ENCODE measurements at places on chromosomes 2 and 18.

DNA sequence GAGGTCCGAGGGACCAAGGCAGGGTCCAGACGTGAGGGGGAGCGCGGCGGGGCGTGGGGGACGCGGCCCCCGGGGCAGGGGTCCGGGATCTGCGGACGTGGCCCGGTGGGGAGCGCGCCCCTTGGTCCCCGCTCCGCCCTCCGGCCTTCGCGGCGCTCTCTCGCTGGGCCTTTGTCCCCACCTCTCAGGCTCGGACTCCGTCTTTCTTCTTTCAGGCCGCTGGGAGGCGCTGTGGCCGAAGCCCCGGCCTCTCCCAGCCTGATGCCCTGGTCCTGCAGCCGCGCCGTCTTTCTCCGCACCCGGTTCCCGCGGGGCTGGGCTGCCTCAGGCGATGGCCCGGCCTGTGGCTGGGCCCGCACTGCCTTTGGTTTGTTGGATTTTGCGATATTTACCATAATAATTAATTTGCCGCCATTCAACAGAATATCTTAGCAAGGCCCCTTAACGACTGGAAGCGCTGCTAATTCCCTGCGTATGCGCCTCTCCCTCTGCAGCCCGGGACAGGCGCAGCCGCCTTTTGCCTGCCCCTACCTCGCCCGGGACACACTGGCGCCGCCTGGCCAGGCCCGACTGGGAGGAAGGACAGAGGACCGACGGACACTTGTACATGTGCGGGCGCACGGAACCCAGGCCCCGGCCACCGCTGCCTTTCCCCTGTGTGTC lies 10.8 kb downstream of the SIX3 start:
- no peak for DNase-seq

- no peak for DNase-seq
Observed at GRCh38 chr18:11251891-11252270, 102.5 kb upstream of the PIEZO2 start.

- no peak for DNase-seq
Observed at GRCh38 chr18:8375249-8375648, 234.0 kb upstream of the RAB12 start.

DNA sequence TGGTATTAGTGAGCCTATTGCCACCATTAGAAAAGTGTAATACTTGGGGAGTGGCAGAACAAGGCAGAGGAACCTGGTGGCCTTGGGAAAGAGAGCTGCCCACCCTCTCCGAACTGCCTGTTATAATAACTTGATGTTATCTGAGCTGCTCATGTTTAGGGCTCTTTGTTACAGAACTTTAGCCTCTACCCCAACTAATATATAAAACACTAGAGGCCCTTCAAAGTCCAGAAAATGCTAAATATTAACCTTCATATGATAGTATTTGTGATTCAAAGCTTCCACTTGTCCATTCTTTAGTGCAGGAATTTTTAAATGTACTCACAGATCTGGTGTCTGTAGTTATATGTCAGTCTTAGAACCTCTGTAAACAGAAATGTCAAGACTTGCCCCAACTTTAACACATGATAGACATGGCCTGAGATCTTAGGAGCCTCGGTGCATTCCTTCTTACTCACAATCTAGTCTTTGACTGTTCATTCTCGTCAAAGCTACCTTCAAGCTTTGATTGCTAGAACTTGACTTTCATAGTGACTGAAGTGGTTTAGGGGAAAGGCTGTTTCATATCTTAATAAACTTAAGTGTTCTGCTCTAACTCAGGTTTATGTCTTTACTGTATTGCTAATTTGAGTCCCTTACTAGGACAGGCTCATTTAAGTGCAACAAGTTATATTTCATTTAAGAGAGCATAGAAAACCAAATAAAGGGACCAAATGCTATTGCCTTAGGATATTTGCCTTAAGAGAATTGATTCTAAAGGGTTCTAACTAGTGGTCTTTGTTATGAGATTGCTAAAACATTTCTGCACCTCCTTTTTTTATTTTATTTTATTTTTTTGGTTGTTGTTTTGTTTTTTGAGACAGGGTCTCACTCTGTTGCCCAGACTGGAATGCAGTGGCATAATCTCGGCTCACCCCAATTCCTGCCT lies 41.6 kb downstream of the DDX1 start:
- DNase-seq: no peak

GRCh38 chr18:40555914-40556313 lies 1399.1 kb upstream of the PIK3C3 start:
- DNase-seq: no peak

DNA sequence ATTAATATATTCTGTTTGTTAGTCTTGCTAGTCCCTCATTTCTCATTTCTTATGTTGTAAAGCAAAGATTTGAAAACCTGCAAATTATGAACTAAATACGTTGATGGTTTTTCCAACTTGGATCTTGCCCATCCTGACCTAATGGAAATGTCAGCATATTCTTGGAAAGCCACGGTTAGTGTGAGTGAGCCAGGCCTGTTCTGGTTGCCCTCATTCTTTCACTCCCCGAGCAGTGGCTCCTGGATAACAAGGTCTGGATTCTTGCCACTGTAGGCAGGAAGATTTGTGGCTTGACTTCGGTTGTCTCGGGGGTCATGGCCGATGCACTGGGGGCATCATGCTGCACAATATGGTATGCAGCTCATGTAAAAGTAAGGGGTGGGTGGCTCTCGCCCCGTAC lies 359.1 kb downstream of the MEIS1 start:
- DNase-seq: no peak

- no peak for DNase-seq
Observed at GRCh38 chr2:142725386-142725785, 152.1 kb upstream of the KYNU start.

DNA sequence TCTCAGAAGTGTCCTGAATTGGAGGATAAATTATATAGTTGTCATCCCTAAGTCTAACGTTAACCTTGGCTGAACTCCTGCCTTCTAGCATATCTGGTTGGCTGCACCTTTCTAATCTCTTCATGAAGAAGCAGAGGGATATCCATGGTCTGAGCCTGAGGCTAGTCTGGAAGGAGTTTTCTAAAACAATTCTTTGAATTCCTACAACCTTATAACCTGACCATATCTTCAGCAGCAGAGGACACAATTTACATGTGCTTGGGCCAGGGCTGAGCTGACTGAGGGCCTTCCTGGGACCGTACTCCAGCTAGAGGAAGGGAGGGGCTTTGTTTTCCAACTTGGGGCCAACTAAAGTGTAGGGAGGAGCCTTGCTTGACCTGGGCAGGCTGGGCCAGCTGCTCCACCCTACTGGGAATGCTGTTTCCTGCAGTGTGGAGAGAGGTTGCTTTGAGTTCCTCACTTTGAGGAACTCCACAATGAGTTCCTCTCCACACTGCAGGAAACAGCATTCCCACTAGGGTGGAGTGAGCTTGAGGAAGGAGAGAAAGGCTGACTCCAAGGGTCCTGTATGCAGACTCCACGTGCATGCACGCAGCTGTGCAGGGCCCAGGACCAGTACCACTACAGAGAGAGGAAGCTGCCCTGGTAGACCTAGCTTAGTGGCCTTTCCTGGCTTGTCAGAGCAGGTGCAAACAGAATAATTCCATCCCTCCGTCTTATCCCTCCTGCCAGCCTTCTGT lies 19.6 kb downstream of the CEP68 start:
- DNase-seq: no peak

DNA sequence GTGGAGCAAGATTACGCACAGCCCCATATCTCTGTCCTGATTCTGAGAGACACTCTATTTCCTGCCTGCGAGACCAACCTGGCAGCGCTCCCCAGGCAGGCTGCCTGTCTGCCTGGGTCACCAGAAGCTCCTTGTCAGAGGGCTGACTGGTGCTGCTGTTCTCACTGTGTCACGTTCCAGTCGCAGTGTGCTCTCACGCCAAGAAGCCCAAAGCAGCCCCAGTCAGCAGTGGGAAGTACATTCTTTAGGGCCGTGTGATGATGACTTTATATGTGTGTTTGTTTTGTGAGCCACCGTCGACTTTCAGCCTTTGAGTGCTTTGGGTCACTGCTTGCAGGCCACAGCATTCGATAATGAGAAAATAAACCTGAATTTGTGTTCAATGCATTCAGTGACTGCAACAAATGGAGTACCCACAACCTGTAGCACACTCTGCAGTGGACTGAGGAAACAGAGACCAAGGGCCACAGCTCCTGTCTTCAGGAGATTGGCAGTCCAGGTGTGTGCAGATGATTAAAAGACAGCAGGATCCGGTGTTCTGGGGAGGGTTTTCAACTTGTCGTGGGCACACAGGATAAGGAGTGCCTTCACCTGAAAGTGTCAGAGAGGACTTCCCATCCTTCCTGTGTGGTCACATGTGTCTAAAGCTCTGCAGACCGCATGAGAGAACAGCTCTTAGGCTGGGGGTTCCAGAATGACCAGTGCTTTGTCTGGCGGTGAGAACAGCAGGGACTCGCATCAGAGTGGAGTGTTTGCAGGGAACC lies 4.8 kb downstream of the TNFRSF11A start:
- no peak for DNase-seq

- DNase-seq: no peak
Observed at GRCh38 chr2:140786585-140786984, 1344.2 kb downstream of the LRP1B start.

DNA sequence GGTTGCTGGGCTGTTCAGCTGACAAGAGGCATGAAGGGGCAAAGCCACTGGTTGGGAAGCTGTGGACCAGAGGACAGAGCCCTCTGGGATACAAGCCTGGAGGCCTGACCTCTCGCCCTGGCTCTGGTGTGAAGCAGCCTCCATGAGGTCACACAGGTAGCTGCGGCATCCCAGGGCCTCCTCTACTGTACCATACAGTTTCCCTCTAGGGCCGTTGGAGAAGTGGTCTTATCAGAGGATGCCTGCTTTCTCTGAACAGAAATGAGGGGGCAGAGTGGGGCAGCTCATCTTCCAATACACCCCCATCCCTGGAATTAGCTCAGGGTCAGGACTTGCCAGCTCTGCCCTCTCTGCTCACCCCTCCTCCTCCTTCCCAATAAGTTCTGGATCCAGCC lies 135.1 kb upstream of the SMAD2 start:
- no peak for DNase-seq

DNA sequence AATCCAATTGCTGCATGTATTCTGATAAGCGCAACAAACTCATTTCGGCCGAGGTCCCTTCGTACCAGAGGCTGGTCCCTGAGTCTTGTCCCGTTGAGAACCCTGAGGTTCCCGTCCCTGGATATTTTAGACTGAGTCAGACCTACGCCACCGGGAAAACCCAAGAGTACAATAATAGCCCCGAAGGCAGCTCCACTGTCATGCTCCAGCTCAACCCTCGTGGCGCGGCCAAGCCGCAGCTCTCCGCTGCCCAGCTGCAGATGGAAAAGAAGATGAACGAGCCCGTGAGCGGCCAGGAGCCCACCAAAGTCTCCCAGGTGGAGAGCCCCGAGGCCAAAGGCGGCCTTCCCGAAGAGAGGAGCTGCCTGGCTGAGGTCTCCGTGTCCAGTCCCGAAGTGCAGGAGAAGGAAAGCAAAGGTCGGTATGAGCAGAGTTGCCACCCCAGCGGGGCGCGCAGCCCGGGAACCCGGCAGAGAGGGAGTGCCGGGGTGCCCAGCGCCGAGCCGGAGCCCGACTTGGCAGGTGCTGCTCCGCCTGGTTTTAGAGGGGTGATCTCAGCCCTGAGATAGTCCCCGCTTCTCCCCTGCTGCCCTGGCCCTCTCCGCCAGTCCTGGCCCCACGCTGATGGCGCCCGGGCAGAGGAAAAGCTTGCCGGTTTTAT lies 714 bp downstream of the HOXD10 start:
- no peak for DNase-seq

DNA sequence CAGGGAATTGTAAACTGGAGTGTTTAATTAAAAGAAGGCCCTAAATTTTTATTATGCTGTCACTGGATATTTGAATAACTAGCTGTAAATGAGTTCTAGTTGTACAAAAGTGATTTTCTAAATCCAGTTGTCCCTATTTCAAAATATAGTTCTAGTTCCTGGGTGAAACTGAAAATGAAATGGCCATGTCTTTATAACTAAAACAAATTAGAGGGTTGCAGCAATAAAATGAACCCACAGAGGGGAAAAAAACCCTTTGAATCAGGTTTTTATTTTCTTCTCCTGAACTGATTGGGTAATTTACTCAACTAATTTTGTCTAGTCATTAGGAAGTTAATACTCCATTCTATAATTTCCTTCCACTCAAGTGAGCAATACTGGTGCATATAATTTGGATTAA lies 55.6 kb upstream of the MAP4K3 start:
- DNase-seq: no peak

DNA sequence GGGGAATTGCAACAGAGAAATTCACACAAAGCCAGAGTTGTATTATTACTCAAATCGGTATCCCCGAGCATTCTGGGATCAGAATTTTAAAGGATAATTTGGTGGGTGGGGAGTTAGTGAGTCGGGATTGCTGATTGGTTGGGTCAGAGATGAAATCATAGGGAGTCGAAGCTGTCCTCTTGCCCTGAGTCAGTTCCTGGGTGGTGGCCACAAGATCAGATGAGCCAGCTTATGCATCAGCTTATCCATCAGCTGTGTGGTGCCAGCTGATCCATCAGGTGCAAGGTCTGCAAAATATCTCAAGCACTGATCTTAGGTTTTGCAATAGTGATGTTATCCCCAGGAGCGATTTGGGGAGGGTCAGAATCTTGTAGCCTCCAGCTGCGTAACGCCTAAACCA lies 34.3 kb upstream of the ITM2C start:
- no peak for DNase-seq

GRCh38 chr18:3455090-3455635 lies 5.2 kb downstream of the TGIF1 start:
- no peak for DNase-seq

- DNase-seq: no peak
Observed at GRCh38 chr2:167551416-167551815, 663.1 kb downstream of the XIRP2 start.

DNA sequence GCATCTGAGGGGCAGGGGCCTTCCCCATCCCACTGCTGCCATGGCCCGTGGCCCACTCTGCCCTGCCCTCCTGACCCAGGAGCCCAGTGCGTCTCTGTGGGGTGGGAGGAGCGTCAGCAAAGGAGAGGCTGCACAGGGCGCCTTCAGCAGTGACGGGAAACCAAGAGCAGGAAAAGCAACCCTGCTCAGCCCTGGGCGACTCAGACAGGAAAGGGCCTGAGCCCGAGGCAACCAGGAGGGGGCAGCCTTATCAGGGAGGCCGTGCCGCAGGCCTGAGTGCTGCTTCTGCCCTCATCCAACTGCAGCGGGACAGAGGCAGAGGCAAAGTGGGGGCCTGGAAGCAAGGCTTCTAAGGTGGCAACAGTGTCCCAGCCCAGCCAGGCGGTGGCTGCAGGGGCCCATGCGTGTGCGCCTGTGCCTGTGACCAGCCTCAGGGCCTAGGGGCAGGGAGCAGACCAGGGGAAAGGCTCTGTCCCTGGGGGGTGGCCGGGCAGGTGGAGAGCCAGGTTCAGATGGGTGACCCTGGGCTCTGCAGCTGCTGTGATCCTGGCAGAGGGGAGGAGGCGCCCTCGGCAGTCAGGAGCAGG lies 23.3 kb upstream of the ALPI start:
- DNase-seq: no peak

GRCh38 chr2:137211761-137212160 lies 446.4 kb downstream of the THSD7B start:
- DNase-seq: no peak

GRCh38 chr2:176154576-176155252 lies 2.4 kb upstream of the HOXD3 start:
- DNase-seq: no peak

GRCh38 chr2:237895544-237896506 lies 36.4 kb downstream of the RAMP1 start:
- no peak for DNase-seq

Data from stimulated activated CD8-positive, alpha-beta memory T cell treated with anti-CD3 and anti-CD28 coated beads, Interleukin-7, amount 100 ng/mL, for 1 hour (primary cell).